Urothelium cell line (cell line): ENCODE measurements at places on chromosomes 3 and 15.

- DNase-seq: peak; percentile 51
Measured at GRCh38 chr15:81887912-81888311, 157.9 kb downstream of the MEX3B start.

- DNase-seq: peak; percentile 2
Measured at GRCh38 chr3:173660645-173661299, 263.2 kb downstream of the NLGN1 start.

GRCh38 chr3:167864552-167864874 is 129.0 kb downstream of the SERPINI1 start:
- DNase-seq: no peak

DNA sequence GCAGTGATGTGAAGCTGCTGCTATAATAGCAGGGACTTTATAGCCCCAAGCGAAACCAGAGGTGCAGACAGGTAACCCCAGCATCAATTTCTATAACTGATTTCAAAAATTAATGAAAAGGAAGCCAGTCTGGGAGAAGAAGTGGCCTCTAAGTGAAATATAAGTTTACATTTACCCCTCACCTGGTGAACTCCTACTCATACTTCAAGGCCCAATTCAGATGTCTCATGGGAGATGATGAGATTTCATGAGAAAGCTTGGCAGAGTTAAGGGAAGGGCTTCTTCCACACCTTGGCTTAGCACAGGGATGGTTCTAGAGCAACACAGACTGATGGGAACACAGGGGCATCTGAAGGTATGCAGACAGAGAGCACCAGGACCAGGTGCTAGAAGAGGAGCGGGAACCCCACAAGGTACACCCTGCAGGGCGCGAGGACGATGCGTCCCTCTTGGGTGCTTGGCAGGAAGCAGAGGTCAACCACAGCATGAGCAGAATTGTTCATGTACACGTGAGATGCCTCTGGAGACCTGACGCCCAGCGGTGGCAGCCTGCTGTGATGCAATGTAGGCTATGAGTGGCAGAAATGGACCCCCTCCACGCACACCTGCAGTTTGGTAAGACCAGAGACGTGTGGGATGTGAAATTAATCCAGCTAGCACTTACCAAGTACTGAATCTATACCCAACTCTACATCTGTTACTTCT is 102.9 kb downstream of the SRGAP3 start:
- no peak for DNase-seq

DNA sequence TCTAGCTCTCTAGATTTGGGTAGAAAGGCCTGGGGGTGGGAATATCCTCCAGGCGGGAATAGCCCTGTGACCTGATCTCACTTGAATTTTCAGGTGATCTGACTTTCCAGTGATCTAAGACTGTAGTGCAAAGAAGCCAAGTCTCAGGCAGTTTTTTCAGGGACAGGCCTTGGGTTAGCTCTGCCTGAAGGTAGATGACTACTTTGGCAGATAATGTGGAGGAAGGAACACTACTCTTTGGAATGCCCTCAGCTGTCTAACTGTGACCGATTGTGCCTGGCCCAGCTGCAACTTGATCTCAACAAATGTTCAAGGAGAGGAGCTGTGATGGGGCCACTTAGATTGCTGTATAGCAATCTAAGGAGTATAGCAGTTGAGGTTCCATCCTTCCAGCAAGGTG is 193.7 kb downstream of the TCF12 start:
- no peak for DNase-seq

GRCh38 chr15:76930831-76931396 is 635 bp upstream of the RCN2 start:
- DNase-seq: no peak

- DNase-seq: peak; percentile 24
Measured at GRCh38 chr15:90412356-90413194, 24.5 kb downstream of the IQGAP1 start.

DNA sequence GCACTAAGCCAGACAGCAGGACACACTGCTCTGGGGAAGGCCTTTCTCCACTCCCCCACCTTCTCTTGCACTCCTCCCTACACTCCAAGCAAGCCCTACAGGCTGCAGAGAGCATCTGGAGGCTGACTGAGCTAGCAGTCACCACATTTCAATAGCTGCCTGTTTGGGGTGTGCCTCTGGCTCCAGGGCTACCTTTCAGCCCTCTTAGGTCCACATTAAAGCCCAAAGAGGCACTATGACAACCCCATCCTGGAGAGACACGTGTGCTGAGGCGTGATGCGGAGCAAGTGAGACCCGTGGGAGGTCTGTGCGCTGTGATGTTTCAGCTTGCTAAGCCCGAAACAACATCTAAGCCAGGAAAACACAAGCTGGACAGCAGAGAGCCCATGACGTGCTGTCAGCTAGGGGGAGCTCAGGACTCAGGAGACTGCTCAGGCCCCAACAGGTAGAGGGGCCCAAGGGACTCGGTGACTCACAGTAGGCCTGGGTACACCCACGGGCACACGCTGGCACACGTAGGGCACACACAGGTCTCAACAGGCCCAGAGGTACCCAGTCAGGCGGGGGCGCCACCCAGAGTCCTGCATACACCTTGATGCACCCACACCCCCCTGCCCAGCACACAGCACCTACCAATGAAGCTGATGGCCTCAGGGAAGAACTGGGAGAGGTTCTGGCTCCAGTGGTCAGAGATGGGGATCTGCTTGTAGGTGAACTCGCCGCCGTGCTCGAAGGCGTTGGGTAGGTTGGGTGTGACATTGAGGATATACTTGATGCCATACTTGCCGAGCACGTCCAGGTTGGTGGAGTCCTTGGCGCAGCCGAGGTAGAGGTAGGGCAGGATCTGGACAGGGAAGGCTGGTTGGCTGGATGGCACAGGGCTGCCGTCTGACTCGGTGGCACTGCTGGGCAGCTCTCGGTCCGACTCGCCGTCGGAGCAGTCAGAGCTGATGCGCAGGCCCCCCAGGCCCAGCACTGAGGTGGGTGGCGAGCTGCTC is 2.8 kb downstream of the DUSP7 start:
- no peak for DNase-seq

- DNase-seq: no peak
Measured at GRCh38 chr3:53040351-53040820, 5.5 kb downstream of the SFMBT1 start.

DNA sequence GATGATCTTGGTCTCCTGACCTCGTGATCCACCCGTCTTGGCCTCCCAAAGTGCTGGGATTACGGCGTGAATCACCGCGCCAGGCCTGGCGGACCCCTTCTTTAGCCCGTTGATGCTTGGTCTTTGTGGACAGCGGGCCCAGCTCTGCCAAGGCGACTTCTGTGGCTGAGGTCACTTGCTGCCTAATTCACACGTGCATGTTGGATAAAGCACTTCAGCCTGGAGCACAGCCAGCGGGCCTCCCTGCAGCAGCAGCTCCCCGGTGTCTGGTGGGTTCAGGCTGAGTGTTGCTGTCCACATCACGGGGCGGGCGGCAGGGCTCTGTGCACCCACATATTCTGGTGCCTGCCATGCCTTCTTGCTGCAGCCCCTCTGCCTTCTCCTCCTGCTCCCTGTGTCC is 88.4 kb downstream of the DGKG start:
- no peak for DNase-seq

DNA sequence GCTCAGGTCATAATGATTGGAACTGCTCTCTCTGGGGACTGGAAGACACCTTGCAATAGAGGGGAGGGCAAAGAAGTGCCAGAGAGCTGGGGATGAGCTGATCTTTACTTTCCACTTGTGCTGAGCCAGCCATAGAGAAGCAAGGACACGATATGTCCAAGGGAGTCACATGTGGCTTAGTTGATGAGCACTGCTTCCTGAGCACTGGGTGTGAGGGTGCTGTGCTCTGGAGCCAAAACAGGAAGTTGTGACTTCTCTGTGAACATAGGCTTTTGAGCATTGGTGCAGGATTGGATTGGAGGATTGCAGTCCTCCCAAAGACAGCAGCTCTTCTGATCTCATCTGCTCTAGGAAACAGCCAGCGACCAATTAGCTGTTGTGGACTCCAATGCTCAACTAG is 6.7 kb downstream of the PARP14 start:
- DNase-seq: no peak

- DNase-seq: peak; percentile 75
Measured at GRCh38 chr15:81897057-81897677, 148.7 kb downstream of the MEX3B start.

GRCh38 chr15:101455291-101456025 is 34.0 kb downstream of the PCSK6 start:
- DNase-seq: no peak

- no peak for DNase-seq
Measured at GRCh38 chr3:33868309-33868708, 69.9 kb downstream of the PDCD6IP start.

DNA sequence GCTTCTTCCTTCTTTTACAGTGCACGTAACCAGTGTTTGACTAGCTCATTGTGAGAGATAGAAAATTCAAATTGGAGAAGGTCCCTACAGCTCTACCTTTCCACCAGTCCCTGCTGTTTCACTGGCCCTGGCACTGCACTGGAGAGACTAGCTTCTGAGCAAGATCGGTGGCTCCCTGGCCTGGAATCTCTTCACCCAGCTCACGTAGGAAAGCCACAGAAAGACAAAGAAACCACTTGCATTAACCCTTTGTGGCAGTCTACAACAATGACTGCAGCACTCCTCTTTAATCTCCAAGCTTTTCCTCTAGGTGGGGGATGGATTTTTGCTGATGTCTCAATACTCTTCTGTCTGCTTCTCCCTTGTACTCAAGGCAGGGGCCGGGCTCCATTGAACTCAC is 155.9 kb downstream of the PEX5L start:
- no peak for DNase-seq

GRCh38 chr3:51874889-51875288 is 512 bp downstream of the IQCF5 start:
- no peak for DNase-seq

DNA sequence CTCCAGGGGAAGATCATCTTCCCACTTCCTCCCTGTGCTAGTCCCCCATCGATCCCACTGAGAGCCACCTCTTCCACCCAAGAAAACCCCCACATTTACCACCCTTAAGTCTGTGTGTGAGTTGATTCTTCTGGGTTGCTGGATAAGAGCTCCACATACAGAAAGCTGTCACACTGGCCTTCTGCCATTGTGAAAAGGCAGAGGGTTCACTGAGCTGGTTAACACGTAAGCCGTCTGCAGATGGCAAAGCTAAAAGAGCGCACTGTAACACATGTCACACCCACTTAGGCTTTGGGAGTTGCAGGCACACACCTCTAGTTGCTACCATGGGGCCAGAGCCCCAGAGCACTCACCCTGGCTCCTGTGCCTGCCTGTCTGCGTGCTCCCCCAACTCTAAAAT is 309.8 kb upstream of the LRRC3B start:
- DNase-seq: no peak

- no peak for DNase-seq
Measured at GRCh38 chr3:43736558-43737440, 46.1 kb downstream of the ABHD5 start.

- peak; percentile 1 for DNase-seq
Measured at GRCh38 chr15:100766243-100767000, 113.2 kb upstream of the ALDH1A3 start.

DNA sequence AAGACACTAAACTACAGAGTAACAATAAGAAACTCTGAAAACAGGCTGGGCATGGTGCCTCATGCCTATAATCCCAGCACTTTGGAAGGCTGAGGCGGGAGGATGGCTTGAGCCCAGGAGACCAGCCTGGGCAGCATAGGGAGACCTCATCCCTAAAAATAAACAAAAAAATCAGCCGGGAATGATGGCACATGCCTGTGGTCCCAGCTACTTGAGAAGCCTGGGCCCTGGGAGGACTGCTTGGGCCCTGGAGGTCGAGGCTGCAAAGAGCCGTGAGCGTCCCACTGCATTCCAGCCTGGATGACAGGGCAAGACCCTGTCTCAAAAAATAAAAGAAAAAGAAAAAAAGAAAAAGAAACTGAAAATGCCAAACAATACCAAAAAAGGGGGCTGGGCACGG is 55.4 kb downstream of the TMCC1 start:
- DNase-seq: no peak

GRCh38 chr3:24272408-24272807 is 222.2 kb downstream of the THRB start:
- DNase-seq: no peak

- no peak for DNase-seq
Measured at GRCh38 chr3:112818289-112818688, 28.4 kb downstream of the CD200R1L start.

DNA sequence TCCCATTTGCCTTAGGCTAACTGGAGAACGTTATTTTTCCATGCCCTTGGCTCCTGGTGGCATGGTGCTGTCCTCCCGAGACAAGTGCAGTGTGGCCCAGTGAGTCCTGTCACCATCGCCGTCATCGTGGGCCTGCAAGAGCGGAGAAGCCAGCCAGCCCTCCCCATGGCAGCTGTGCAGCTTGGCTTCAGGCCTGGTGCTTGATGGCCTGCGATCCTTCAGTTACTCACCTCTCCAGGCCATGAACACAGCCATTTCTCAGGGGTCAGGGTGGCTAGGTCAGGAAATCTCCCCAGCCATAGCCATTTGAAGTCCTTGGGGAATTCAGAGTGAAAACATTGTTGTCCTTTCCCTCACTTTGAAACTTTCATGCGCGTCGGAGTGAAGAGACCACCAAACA is 189.0 kb upstream of the RGMA start:
- DNase-seq: no peak

- no peak for DNase-seq
Measured at GRCh38 chr15:92843814-92844213, 56.3 kb upstream of the CHD2 start.

GRCh38 chr3:11290743-11291680 is 18.8 kb downstream of the ATG7 start:
- no peak for DNase-seq

DNA sequence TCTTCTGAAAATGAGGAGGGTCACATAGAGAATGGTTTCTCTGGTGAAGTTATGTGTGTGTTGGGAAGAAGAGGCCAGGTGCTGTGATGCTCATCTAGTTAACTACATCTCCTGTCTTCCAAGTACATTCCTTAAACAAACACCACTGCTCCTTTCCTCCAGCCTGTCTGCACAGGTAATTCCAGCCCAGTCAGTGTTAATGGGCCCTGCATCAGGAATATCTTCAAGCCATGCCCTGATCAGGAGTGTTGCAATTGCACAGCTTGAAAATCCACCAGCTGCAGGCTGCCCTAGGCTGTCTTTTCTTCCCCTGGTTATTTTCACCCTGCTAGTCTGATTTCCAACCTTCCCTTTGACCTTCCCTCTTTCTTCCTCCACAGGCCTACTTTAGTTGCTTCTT is 41.9 kb upstream of the LMOD3 start:
- no peak for DNase-seq
